ENCODE measurements at places on chromosomes 1 and 21.
A peak's percentile ranks its signal among the peaks of the same experiment; 100 is the strongest.

GRCh38 chr1:109250454-109251276 is 1.3 kb downstream of the CELSR2 start:
- no peak for DNase-seq

DNA sequence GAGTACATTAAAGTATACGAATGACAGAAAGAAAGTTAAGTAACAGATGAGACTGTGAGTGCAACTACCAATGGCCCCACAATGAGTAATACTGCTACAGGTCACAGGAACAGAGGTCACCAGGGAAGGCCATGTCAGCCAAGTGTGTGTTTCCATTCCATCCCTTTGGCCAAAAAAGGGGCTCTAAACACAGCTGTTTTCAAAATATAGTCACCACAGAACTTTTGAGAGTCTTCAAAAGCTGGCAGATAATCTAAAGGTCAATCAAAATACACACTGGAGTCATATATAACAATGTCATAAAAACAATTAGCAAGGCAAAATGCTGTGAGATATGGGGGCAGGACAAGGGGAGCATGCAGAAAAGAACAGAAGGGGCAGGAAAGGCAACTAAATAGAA is 10.2 kb downstream of the USP24 start:
- no peak for DNase-seq

DNA sequence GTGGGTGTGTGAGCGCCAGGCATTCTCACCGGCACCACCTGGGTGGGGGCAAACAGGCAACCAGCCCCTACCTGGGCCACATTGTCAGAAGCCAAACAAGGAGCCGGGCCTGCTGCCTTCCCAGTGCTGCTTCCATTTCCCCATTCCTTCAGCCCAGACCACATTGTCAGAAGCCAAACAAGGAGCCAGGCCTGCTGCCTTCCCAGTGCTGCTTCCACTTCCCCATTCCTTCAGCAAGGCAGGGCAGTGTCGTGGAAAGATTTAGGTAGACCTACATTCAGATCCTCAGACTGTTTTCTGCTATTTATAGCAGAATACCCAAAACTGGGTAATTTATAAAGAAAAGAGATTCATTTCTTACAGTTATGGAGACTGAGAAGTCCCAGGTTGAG is 47.0 kb upstream of the EFHD2 start:
- DNase-seq: no peak

- no peak for DNase-seq
Measured at GRCh38 chr1:246595146-246595545, 28.9 kb downstream of the CNST start.

DNA sequence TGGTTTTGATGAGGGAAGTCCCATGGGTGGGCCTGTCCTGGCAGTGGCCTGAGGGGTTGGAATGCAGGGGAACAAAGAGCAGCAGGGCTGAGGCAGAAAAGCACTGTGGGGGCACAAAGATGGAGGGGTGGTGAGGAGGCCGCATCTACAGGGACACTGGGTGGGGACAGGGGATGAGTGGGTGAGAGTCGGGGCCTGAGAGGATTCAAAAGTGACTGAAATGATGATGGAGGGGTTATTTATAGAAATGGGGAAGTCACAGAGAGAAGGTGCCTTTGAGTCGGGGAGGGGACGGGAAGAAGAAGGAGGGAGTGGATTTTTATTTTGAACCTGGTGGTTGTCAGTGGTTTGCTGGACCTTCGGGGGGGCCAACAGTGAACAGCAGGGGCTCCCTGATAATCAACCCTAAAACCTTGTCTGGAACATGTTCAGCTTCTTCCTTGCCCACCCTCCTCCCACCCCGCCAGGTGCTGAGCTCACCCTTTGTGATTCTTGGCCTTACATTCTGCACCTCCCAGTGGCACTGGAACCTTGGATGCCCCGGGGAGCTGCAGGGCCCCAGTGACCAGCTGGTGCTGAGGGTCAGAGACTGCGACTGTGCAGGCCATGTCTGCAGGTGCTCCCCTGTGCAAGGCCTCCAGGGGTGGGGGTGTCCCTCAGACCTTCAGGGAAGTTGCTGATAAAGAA is 42.9 kb downstream of the IER5 start:
- DNase-seq: no peak

- DNase-seq: no peak
Measured at GRCh38 chr1:207077470-207078377, 10.9 kb upstream of the C4BPB start.

DNA sequence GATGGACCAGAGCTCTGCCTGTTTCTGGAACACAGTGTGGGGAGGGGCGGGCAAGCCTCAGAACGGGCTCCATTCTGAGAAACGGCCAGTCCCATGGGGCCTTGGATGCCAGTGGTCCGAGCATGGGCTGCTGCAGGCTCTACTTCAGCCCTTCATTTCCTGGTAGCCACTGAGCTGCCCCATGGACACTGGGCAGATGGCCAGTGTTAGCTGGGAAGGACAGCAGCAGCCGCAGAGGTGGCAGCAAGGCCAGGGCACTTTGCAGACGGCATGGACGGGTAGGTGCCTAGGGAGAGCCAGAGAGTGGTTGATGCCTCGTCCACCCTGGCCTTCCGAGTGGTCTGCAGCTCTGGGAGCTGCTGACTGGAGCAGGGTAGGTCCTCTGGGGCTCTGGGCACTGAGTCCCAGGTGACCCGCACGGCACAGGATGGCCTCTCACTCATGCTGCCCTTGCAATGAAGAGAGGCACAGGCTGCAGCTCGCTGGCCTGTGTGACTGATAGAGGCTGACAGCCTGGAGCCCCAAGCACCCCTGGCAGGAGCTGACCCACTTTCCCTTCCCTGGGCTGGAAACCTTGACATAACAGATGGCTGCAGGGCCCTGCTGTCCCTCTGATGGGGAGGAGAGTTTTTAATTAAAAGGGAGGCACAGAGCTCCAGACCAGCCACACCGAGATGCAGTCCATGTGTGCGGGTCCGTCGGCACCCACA is 87.7 kb upstream of the COL6A1 start:
- no peak for DNase-seq

DNA sequence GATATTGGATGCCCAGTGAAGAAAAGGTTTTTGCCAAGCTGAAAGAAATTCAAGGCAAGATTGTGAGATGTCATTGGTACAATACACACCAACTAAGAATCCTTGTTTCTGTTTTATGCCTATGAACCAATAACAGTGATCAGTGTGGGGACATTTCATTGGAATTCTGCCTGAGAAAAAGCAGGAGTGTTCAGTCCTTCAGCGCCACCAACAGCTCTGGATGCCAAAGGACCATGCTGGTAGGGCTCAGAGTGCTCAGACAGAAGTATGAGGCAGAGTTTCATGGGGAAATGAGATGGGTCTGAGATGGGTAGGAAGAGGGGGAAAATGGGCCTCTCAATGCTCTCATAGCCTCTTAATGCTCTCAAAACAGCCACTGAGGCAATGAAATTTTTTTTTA is 56.5 kb downstream of the GABPA start:
- DNase-seq: no peak

- no peak for DNase-seq
Measured at GRCh38 chr1:162384116-162384515, 2.6 kb downstream of the C1orf226 start.

DNA sequence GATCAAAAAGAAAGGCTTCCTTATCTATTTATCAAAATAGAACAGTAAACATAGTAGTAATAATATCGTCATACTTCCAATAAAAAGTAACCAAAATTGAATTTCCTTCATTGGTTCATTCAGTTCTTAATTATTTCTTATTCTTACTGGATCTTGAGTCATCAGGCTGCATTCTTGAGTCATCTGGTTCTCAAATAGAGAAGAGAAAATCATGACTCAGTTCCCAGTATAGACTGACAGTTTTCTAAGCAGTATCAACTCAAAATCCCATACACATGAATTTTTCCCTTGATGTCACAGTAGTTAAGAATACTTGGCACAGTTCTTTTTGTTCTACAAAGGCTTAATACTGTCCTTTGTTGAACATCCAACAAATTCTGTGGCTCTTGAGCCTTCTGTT is 626.9 kb upstream of the ADGRL4 start:
- DNase-seq: no peak

DNA sequence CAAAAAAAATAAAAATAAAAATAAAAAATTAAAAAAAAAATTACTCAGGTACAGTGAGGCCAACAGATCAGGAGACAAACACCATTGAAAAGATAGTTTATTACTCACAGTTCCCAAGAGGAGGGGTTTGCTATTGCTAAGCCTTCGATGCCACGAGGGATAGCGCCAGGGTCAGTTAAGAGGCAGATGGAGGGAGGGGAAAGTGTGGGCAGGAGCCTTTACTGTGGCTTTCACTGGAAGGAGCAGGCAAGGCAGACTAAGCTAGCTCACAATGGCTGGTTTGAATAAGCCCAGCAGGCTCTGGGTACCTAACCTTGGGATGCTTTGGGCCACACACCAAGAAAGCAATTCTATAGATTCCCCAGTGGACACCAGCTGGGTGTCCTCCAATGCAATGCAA is 12.7 kb upstream of the RNF187 start:
- DNase-seq: no peak

DNA sequence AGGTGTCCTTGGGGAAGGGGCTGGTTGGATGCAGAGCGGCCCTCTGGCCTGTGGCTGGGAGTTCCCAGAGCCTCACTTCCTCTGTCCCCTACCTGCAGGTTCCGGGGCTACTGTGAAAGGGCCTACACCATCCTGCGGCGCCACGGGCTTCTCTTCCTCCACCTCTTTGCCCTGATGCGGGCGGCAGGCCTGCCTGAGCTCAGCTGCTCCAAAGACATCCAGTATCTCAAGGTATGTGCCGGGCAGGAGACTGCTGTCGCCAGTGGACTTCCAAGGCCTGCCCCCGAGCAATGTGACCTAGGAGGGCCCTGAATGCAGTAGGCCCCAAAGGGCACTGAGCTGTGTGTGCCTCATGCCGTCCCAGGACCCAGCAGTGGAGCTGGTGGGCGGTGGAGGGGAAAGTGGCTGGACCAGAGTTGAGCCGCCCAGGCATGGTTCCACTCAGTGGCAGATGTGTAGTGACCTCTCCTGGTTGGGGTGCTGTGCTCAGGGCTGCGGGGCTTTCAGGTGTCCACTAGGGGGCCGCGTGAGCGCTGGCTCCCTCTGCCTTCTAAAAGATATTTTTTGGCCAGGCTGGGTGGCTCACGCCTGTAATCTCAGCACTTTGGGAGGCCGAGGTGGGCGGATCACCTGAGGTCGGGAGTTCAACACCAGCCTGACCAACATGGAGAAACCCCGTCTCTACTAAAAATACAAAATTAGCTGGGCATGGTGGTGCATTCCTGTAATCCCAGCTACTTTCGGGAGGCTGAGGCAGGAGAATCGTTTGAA is 73.4 kb downstream of the PIK3CD start:
- DNase-seq: peak; percentile 61

DNA sequence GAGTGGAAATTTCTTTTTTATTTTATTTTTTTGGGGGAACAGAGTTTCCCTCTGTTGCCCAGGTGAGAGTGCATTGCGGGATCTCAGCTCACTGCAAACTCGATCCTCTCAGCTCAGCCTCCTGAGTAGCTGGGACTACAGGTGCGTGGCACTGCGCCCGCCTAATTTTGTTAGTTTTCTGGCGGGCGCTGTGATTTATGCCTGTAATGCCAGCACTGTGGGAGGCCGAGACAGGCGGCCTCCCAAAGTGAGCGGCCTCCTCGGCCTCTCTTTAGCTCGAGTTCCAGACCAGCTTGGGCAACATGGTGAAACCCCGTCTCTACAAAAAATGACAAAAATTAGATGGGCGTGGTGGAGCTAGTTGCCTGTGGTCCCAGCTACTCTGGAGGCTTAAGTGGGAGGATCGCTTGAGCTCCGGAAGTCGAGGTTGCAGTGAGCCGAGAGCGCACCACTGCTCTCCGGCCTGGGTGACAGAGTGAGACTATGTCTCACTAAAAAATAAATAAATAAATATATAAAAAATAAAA is 2.7 kb downstream of the GMEB1 start:
- DNase-seq: no peak

DNA sequence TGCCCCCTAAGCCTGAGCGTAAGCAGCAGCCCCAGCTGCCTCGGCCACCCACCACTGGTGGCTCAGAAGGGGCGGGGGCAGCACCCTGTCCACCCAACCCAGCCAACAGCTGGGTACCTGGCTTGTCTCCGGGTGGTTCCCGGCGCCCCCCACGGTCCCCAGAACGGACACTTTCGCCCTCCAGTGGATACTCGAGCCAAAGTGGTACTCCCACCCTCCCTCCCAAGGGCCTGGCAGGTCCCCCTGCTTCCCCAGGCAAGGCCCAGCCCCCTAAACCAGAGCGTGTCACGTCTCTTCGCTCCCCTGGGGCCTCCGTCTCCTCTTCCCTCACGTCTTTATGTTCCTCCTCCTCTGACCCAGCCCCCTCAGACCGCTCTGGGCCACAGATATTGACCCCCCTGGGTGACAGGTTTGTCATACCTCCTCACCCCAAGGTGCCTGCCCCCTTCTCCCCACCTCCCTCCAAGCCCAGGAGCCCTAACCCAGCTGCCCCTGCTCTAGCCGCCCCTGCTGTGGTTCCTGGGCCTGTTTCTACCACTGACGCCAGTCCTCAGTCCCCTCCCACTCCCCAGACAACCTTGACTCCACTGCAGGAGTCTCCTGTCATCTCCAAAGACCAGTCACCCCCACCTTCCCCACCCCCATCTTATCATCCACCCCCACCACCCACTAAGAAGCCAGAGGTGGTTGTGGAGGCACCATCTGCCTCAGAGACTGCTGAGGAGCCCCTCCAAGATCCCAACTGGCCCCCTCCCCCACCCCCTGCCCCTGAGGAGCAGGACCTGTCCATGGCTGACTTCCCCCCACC is 46.2 kb downstream of the YARS1 start:
- no peak for DNase-seq

DNA sequence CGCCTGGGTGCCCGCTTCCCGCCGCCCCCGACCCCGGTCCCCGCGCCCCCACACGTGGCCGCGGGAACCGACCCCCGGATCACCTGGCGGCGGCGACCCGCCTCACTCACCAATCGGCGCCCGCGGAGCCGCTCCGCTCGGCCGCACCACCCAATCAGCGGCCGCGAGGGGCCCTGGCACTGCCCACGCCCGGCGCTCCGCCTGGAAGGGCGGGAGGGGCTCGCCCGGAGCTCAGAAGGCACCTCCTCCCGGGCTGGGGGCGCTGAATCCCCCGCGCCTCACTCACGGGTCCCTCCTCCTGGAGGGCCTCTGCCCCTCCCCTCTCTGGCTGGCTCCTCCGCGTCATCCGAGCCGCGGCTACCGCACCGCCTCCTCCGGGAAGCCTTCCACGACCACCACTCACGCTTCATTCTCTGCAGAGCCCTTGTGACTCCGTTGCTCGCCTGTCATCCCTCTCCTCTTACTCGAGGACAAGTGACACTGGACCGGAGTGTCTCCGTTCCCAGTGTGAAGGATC is 374 bp downstream of the SH2D5 start:
- peak; percentile 53 for DNase-seq

GRCh38 chr1:13700521-13701270 is 708 bp downstream of the PRDM2 start:
- DNase-seq: peak; percentile 20

- DNase-seq: no peak
Measured at GRCh38 chr1:171252482-171252881, 4.2 kb downstream of the FMO1 start.

Data from T-helper 17 cell (primary cell).